ENCODE measurements at places on chromosomes 4 and X. TPM values are rescaled to one million over a fixed set of nuclear protein-coding genes. Genes with fewer than 3 reads are reported as not detected.

The MAOB gene
- 24.6 TPM for total RNA-seq

The PAQR3 gene
- 22.6 TPM for total RNA-seq

The FHIP1A gene
- 4.9 TPM for total RNA-seq

The TGIF2LX gene
- total RNA-seq = not detected

The PRRG1 gene
- 15.2 TPM for total RNA-seq

DNA sequence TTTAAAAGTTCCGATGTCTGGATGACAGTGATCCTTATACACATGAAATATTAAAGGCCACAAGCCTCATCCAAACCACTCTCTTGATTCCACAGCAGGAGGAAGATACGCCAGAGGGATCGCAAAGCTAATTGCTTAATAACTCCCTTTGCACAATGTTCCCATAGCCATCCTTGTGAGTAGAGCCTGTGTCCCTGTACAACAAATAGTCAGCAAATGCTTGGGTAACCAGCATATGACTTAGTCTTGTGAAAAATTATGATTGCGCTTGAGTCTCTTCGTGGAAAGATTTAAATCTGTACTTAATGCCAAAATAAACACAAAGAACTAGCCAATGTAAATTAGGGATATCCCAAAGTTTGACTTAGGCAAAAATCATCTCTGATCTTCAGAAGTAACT, 31.5 kb downstream of the SLC9A7 start:
- DNase-seq = no peak
- no peaks in the 10 kb centered on the region for H3K36me3 ChIP-seq
- H3K4me1 ChIP-seq = no peaks in the 10 kb centered on the region
- no peaks in the 10 kb centered on the region for H3K27me3 ChIP-seq

DNA sequence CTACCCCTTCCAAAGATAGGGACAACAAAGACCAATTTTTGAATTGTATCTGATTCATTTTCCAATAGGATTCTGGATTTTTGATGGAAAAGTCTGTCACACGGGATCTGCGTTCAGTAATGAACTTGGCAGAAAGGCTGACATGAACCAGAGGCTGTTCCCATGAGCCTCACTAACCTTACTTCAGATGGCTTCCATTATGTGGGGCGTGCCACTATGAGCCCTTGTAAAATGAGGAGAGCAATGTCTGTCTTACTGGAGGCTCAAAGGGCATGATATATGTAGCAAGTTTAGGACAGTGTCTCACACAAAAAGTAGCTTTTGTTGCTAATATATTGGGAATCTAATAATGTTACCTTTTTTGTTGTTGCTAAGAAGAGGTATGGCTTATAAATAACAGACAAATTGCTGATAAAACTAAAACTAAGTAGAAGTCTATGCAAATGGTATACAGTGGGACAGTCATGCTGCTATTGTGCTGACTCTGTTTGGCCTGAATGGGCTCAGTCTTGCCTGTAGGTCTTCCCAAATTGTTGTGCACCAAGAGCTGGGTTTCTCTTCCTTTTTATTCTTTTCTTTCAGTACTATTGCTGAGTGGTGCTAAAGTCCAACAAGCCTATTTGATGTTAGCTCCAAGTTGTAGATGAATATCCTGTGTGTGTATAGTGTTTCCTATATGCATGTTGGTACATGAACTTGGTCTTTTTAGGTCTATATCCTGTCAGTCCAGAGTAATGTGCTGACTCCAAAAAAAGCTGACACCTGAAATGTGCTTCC, 132.1 kb downstream of the SPRY1 start:
- H3K27ac ChIP-seq = no peak overlapping the region
- no peak overlapping the region for H3K4me3 ChIP-seq
- no peak for DNase-seq

- no peaks in the 10 kb centered on the region for H3K27me3 ChIP-seq
- no peak overlapping the region for H3K4me3 ChIP-seq
- H3K36me3 ChIP-seq = no peaks in the 10 kb centered on the region
- H3K27ac ChIP-seq = no peak overlapping the region
Observed at GRCh38 chr4:183242291-183242690, 77.8 kb downstream of the CLDN22 start.

DNA sequence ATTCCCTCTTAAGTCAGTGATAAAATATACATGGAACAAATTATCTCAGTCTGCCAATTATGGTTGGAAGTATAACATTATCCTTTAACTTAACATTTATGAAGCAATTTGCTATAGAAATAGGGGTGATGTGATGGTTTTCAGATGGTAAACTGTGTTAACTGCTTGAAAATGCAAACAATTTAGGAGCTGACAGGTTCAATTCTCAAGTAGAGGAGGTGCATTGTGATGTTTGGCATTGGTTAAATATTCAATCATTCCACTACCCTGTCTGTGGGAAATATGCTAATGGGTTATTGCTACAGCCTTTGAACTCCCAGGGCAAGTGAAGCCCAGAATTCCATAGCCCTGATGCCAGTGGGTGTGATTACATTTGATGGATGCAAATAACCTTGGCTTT, 243.4 kb upstream of the GK2 start:
- no peaks in the 10 kb centered on the region for H3K27me3 ChIP-seq
- peaks cover 46% of the 10 kb centered on the region for H3K4me1 ChIP-seq

DNA sequence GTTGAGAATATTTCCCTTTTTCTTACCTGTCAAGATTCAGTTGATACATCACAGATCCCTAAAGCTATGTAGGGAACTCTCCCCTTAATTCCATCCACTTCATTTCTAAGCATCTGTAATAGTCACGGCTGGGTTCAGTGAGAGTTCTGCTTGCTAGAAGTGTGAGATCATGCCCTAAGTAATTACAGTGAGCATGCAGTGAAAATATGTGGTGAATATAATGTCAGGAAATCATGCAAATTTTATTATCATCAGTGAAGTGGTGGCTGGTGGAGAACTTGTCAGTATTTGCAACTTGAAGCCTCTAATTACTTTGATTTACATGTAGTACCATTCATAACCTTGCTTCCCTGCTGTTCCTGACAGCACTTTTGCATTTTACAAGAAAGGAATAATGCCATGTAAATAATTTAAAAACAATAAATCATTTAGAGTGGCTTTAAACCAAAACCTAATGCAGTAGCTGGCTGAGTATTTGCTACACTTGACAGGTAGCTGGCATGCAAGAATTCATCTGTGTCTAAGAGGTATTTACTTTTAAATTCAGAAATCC, 28.3 kb upstream of the CFAP299 start:
- H3K27me3 ChIP-seq = no peaks in the 10 kb centered on the region
- H3K36me3 ChIP-seq = no peaks in the 10 kb centered on the region
- H3K4me1 ChIP-seq = no peaks in the 10 kb centered on the region
- no peak overlapping the region for H3K4me3 ChIP-seq
- no peak for DNase-seq
- H3K27ac ChIP-seq = no peak overlapping the region

DNA sequence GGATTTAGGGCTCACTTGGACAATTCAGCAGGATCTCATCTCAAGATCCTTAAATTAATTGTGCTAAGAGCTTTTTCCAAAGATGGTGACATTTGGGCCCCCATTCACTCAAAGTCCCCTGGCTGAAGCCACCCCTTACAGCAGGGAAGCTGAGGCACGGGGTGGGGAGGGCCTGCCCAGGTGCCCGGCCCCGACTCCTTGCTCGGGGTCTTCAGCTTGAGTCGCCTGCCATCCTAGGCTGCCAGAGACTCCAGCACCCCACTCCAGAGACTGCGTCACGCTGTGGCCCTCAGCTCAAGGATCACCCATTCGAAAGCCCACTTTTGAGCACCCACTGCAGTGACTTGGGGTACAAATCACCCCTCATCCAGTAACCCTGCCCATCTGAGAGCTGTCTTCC, 39.2 kb upstream of the GPR78 start:
- no peak overlapping the region for H3K4me3 ChIP-seq
- H3K27ac ChIP-seq = no peak overlapping the region
- H3K36me3 ChIP-seq = no peaks in the 10 kb centered on the region
- DNase-seq = no peak
- no peaks in the 10 kb centered on the region for H3K27me3 ChIP-seq

DNA sequence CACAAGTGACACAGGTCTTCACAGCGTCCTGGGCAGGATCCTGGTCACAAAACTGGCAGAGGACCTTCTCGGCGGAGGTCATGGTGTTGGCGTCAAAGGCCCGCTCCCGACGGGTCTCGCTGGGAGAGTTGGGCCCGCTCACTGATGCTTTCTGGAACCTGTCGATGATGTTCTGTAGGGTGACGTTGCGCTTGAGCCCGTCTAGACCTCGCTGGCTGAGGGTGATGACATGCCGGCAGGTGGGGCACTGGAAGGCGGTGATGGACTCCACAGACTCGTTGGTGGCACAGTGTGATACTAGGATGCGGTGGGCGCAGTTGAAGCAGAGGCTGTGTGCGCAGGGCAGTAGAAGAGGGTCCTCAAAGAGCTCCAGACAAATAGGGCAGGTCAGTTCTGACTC, 53.2 kb downstream of the MID1 start:
- H3K27me3 ChIP-seq = no peaks in the 10 kb centered on the region
- H3K4me3 ChIP-seq = no peak overlapping the region
- H3K27ac ChIP-seq = no peak overlapping the region
- H3K4me1 ChIP-seq = no peaks in the 10 kb centered on the region
- DNase-seq = no peak
- H3K36me3 ChIP-seq = no peaks in the 10 kb centered on the region

- DNase-seq = no peak
- no peaks in the 10 kb centered on the region for H3K27me3 ChIP-seq
- H3K27ac ChIP-seq = no peak overlapping the region
- no peaks in the 10 kb centered on the region for H3K4me1 ChIP-seq
- H3K36me3 ChIP-seq = no peaks in the 10 kb centered on the region
Observed at GRCh38 chr4:102234243-102234838, 110.9 kb downstream of the SLC39A8 start.

DNA sequence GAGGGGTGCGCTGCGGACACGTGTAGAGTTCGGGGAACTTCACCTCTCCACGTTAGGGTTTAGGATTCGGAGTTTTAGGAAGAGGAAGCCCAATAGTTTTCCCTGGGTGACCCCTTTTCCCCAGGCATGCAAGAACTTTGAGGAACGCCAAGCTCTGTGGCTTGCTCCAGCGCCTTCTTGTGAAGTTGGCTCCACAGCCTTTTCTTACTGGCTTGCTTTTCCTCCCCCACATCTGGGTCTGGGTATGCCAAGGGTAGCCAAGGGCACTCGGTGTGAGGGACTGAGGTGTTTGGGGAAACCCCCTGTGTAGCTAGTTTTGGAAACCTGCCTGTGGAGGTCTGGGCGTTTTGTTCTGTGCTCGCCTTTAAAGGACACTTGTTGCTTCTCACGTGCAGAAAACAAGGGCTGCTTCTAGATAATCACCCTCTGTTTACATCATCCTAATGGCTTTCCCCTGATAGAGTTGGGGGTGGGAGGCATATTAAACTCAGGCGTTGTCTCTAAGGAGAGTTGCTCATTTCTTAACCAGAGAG, 746 bp downstream of the EDNRA start:
- H3K4me1 ChIP-seq = peaks cover 7% of the 10 kb centered on the region
- H3K27ac ChIP-seq = peak overlapping the region; percentile 65
- peak overlapping the region; percentile 77 for H3K4me3 ChIP-seq
- H3K36me3 ChIP-seq = no peaks in the 10 kb centered on the region
- DNase-seq = no peak

- no peak overlapping the region for H3K27ac ChIP-seq
- no peaks in the 10 kb centered on the region for H3K36me3 ChIP-seq
Observed at GRCh38 chr4:142081025-142081424, 444.6 kb downstream of the IL15 start.

DNA sequence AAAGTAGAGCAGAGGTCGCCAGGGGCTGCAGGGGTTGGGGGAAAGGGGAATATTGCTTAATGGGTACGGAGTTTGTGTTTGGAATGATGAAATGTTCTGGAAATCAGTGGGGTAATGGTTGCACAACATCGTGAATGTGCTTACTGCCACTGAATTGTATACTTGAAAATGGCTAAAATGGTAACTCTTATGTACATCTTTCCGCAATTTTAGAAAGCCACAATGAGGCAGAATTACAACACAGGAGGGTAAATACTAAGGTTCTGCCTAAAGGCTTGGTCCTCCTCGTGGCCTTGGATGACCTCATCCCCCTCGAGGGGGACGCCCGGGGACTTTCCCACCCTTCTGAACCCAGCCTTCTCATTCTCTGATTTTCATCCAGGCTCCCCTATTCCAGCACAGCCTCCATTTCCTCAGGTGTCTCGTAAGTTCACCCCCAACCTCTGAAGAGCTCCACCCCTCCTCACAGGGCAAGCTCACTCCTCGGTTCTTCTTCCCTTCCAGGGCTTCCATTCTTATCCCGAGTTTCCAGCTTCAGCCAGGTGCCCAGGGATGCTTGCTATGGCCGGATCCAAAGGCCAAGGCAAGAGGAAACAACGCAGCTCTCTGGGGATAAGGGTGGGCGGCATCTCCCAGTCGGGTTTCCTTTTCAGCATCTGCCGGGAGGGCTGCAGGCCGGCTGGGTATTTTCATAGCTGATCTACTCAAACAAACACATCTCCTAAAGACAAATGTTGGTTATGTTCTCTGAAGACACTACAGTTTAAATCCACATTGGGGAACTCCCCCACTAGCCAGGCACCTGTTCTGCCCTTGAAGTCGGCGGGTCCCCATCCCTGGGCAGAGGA, 71.3 kb upstream of the ACSL1 start:
- no peak for DNase-seq
- H3K27ac ChIP-seq = no peak overlapping the region
- no peaks in the 10 kb centered on the region for H3K4me1 ChIP-seq
- no peak overlapping the region for H3K4me3 ChIP-seq
- no peaks in the 10 kb centered on the region for H3K36me3 ChIP-seq
- H3K27me3 ChIP-seq = no peaks in the 10 kb centered on the region

GRCh38 chr4:3520796-3521600, 11.2 kb downstream of the LRPAP1 start:
- DNase-seq = no peak
- no peaks in the 10 kb centered on the region for H3K27me3 ChIP-seq
- no peak overlapping the region for H3K27ac ChIP-seq
- no peak overlapping the region for H3K4me3 ChIP-seq
- H3K4me1 ChIP-seq = no peaks in the 10 kb centered on the region

GRCh38 chrX:138775517-138775916, 64.0 kb upstream of the FGF13 start:
- no peak overlapping the region for H3K4me3 ChIP-seq
- H3K36me3 ChIP-seq = no peaks in the 10 kb centered on the region
- DNase-seq = no peak
- H3K27ac ChIP-seq = no peak overlapping the region
- H3K4me1 ChIP-seq = no peaks in the 10 kb centered on the region

- no peak for DNase-seq
- H3K27ac ChIP-seq = no peak overlapping the region
- no peak overlapping the region for H3K4me3 ChIP-seq
- H3K36me3 ChIP-seq = no peaks in the 10 kb centered on the region
- H3K4me1 ChIP-seq = no peaks in the 10 kb centered on the region
Observed at GRCh38 chr4:84407554-84408407, 91.3 kb downstream of the NKX6-1 start.

- DNase-seq = no peak
- no peaks in the 10 kb centered on the region for H3K36me3 ChIP-seq
- no peaks in the 10 kb centered on the region for H3K27me3 ChIP-seq
- no peaks in the 10 kb centered on the region for H3K4me1 ChIP-seq
Observed at GRCh38 chrX:102651242-102652011, at the start of gene GPRASP1. TSS of gene GPRASP1 (plus strand) at chrX:102651483. CDS start at chrX:102653914, 2,431 bp downstream.

DNA sequence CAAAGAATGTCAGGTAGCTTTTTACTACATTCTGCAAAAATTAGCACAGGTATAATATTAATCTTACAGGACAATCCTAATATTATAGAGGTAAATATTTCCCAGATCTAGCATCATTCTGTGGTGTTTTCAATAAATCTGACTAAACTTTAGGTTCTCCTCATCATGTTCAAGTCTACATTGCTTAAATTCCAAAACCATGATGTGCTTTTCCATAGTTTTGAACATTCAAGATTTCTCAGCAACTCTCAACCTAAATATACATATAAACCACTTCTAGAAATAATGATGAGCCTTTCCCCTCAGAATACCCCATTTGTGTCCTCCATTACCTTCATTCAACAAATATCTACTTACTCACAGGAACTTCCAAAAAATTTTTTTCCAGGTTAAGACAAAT, 23.1 kb downstream of the EIF4E start:
- H3K27ac ChIP-seq = no peak overlapping the region
- peaks cover 48% of the 10 kb centered on the region for H3K4me1 ChIP-seq
- no peaks in the 10 kb centered on the region for H3K27me3 ChIP-seq
- no peak for DNase-seq
- H3K36me3 ChIP-seq = peaks cover 4% of the 10 kb centered on the region
